Activated B cell treated with CpG ODN at 0.5 μM for 24 hours (primary cell): ENCODE measurements at places on chromosomes 7 and 10. TPM values are rescaled to one million over a fixed set of nuclear protein-coding genes. Genes with fewer than 3 reads are reported as not detected.

The TRDMT1 gene
- total RNA-seq: 15.0 and 19.9 TPM in 2 replicates

The MNX1 gene
- total RNA-seq: not detected in 2 replicates

The AVPI1 gene
- 0.51 and 1.2 TPM in 2 replicates for total RNA-seq

The FANK1 gene
- 0.20 and 0.42 TPM in 2 replicates for total RNA-seq

The COBL gene
- not detected in 2 replicates for total RNA-seq
